Right lung (tissue), 10 donors: ENCODE measurements at places on chromosomes 7 and 10. TPM values are rescaled to one million over a fixed set of nuclear protein-coding genes. Genes with fewer than 3 reads are reported as not detected.

Gene CHAT
- polyA plus RNA-seq: not detected

Gene NRCAM
- polyA plus RNA-seq: 15.2 TPM

Gene ZNF365
- 0.46 TPM for polyA plus RNA-seq

Gene NKX2-3
- not detected for polyA plus RNA-seq

Gene AKR1B1
- polyA plus RNA-seq: 63.1 TPM

Gene STEAP2
- polyA plus RNA-seq: 12.9 TPM

Gene KIF5B
- polyA plus RNA-seq: 138 TPM

Gene UCN3
- 0.54 TPM for polyA plus RNA-seq

Gene MLXIPL
- 6.0 TPM for polyA plus RNA-seq
